ENCODE measurements at places on chromosomes 7 and 10.

GRCh38 chr10:68601501-68602265 is 41.5 kb downstream of the TET1 start:
- no peak for DNase-seq

DNA sequence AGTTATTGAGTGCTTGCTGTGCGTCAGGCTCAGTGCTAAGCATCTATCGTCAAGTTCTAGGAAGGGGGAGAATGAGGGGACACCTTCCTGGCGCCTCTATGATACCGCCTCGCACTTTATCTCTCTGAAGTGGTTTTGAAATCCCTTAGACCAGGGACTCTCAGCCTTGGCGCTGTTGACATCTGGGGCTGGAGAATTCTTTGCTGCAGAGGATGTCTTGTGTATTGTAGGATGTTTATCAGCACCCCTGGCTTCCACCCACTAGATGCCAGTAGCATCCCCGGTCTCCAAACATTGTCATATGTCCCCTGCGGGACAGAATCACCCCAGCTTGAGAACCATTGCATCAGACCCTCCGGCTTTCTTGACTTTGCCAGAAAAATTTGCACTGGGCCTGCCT is 285.5 kb downstream of the CCDC3 start:
- DNase-seq: no peak

DNA sequence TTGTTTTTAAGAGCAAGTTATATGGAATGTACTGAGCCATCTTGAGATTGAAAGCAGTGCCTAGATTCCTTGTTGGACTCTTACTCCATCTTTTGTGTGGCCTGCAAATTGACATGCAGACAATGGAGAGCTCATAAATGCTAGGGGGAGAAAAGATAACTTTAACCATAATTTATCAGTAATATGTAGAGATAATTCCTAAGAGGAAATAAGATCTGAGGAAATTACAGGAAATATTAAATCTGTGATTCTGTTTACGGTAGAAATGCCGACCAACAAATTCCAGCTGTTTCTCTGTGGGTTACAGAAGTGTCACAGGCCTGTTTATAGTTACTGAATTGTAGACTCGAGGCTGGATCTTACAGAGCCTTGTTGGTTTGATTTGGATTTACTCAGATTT is 348.0 kb downstream of the SUGCT start:
- DNase-seq: no peak

- no peak for DNase-seq
These were observed 92.8 kb downstream of the ALOX5 start for GRCh38 chr10:45466784-45467183.

GRCh38 chr10:131890276-131891195 is 10.3 kb upstream of the PPP2R2D start:
- DNase-seq: no peak

- no peak for DNase-seq
These were observed 56.4 kb upstream of the ECHDC3 start for GRCh38 chr10:11685787-11686218.

DNA sequence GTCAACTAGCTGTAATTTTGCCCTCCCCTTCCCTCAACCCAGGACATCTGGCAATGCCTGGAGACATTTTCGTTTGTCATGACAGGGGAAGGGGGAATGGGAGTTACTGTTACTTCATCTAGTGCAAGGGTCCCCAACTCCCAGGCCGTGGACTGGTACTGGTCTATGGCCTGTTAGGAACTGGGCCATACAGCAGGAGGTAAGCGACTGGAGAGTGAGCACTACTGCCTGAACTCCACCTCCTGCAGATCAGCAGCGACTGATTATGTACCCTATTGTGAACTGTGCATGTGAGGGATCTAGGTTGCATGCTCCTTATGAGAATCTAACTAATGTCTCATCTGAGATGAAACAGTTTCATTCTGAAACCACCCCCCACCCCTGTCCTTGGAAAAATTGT is 22.6 kb upstream of the SMIM30 start:
- no peak for DNase-seq

DNA sequence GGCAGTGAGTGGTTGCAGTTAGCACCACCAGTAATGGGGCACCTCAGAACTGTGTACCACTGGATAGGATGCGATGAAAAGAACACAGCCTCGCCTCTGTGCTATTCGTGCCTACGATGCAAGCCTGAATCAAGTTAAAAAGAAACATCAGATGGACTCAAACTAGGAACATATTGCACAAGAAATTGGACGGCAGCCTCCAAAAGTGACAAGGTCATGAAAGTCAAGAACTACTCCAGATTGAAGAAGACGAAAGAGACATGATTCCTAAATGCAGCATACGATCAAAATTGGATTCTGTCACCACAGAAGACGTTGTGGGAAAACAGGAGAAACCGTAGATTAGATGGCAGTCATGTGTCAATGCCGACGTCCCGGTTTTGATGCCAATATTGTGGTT is 648.1 kb upstream of the FOXK1 start:
- DNase-seq: no peak

DNA sequence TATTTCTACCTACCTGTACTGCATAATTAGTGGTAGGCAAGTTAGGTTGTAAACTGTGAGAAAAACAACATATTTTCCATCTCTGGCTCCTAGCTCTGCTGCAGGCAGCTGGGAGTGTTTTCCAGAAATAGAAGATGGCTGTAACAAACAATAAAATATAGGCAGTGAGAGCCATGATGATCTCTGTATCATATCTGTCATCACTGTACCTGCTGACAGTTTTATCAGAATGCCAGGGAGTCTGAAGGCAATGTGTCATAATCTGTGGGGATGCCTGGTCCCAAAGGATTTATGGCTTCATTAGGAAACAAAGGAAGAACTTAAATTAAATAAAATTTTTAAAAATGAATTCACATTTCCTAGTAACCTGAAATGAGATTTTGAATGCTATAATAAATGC is 160.9 kb upstream of the SMIM30 start:
- DNase-seq: no peak

All from stimulated activated CD4-positive, alpha-beta T cell treated with anti-CD3 and anti-CD28 coated beads, Interleukin-12 subunit alpha, Interleukin-12 subunit beta, amount 100 ng/mL, for 24 hours (primary cell).